Activated T-helper 1 cell treated with Interleukin-2 at 50 U/mL for 16 hours (primary cell): ENCODE measurements at places on chromosomes 3 and 15.

DNA sequence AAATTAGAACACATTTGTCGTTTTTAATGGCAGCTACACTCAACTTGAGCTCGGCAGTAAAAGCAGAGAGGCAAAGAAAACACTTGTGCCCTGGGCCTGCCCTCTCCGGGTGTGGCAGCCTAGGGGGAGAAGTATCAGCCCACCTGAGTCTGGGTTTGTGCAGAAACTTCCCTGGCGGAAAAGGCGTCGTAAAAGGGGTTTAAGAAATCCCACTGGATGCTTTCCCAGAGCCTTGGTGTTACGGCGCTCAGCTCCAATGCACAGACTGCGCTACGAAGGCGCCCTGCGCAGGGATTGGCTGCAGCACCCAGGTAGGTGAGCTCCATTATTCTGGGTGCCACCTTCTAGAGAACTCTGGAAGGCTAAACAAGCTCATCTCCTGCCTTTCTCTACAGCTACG, 461.5 kb upstream of the NR2F2 start:
- DNase-seq, result no peak

DNA sequence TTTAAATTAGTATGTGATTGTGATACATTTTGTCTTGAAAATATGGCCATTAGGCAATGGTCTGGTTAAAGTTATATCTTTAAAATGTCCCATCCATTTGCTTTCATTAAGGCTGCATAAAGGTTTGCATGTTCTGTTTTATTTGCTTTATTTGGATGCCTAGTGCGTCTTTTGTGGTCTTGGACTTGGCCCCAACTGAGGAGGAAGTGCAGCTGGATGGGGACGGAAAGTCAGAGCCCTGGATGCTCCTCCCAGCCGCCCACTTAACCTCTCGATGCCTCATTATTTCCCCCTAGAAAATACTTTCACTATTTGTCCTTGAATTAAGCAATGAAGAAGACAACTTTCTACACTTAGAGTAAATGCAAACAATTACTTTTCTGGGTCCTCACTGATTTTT, 898.2 kb downstream of the MCTP2 start:
- DNase-seq, result no peak

DNA sequence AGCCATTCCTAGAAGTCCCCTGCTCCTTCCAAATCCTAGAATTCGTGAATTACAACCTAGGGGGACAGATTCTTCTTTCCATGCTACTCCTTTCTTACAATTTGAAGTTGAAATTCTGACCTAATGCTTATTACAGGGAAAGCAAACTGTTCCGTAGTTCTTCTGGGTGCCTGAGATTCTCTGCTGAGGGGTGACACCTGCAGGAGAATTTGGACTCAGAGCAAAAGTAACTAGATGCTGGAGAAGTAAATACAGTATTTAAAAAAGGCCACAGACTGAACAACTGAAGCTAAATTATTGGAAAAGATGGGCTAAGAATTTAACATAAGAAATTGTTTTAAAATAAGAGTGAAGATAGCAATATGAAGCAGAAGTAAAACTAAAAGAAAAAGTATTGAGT, 37.9 kb downstream of the ACAD9 start:
- no peak for DNase-seq

- no peak for DNase-seq
Measured at GRCh38 chr15:59096429-59096828, 8.5 kb upstream of the CCNB2 start.

DNA sequence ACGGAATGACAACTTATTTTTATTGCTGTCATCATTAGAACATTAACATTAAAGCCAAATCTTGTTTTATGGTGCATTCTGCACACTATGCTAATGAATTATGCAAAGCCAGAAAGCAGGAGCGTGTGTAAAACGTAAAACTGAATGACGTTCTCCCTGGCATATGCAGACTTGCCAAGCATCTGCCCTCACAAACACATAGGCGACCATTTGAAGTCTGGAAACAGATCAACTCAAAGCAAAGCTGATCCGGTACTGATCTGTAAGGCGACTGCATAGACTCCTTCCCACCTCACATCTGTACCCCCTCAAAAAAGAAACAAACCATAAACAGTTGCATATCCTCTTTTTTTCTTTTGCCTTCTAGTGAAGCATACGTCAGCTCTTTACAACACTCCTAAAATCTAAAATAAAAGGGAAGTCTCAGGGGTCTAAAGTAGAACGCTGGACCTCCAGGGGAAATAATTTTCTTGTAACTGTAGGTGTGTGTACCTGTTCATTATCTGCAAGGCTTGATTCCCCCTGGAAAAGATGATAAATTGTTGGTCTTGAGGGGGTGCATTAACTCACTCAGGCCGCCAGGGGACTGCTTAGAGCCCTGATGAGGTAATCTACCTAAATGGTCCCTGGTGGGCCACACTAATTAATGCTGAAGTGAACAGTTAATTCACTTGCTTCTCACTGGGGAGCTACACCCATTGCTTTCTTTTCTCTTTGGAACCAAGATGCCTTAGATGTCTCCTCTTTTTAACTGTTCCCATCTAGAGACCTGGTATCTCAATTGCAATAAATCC, 231.4 kb downstream of the CDIN1 start:
- no peak for DNase-seq

GRCh38 chr3:112470788-112471187, 28.5 kb downstream of the BTLA start:
- DNase-seq, result no peak

DNA sequence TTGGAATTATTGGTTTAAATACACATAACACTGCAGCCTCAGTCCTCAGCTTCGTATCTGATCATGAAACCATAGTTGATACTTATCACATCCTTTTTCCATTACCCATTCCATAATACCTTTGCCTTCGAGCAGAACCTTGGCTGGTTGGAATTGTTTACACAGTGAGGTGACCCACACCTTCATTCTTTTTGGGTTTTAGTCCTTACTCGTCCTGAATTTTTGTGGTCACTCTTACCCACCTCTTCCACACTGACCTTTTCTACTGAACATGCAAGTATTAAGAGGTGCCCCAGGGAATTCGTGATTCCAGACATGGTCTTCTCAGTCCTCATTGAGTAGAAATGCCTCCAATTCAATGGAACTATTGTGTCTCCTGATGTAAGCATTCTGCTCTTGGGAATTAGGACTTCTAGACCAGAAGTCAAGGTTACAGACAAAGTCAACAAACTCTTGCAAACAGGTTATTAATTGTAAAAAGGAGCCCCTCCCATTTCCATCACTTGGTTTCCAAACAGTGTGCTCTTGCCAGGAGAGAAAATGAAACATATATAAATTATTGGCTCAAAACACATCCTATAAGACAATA, 37.7 kb downstream of the SCN11A start:
- no peak for DNase-seq

- DNase-seq, result no peak
Measured at GRCh38 chr15:77507911-77508310, 87.2 kb downstream of the HMG20A start.

DNA sequence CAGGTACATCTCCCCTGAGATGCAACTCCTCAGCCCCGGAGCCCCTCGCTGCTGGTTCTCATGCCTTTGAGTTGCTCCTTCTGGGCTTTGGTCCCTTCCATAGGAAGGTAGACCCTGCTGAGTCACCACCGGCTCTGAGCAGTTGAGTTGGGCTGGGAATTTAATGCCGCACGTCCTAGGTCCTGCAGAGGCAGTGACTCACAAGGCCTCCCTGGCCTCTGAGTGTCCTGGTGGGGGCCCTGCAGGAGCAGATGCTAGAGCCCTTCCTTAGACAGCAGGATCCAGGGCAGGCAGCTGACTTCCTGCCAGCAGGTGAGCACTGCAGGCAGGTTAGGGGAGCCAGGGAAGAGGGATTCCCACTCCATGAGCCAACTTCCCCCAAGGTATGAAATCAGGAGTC, 5.5 kb upstream of the NTRK3 start:
- no peak for DNase-seq

- DNase-seq, result no peak
Measured at GRCh38 chr3:149688122-149688757, 30.4 kb upstream of the WWTR1 start.

- no peak for DNase-seq
Measured at GRCh38 chr15:71294911-71295602, 179.8 kb downstream of the THSD4 start.

GRCh38 chr15:99131441-99132023, 26.7 kb downstream of the SYNM start:
- no peak for DNase-seq

- no peak for DNase-seq
Measured at GRCh38 chr3:128123156-128123537, 465 bp downstream of the RUVBL1 start.

DNA sequence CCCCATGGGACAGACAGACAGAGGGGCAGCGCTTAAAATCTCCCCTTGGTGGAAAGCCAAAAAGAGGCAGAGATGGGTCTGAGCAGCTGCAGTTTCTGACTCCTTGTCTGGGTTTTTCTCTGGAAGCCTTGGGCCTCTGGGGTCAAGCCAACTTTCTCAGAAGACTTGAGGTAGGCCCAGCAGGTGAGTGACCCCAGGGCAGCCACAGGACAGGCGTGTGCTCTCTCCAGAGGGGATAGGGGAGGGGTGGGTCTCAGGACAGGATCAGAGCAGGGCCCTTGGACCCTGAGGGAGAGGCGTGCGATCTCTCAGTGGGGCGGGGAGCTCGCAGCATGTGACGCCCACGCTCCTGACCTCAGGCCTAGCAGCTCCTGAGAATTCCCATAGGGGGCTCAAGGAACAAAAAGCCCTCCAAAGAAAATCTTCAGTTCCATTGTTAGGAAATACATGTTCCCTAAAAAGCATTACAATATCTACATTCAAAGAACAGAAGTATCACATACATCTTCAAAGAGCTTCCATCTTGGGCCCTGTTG, 34.6 kb upstream of the DUSP7 start:
- DNase-seq, result no peak

DNA sequence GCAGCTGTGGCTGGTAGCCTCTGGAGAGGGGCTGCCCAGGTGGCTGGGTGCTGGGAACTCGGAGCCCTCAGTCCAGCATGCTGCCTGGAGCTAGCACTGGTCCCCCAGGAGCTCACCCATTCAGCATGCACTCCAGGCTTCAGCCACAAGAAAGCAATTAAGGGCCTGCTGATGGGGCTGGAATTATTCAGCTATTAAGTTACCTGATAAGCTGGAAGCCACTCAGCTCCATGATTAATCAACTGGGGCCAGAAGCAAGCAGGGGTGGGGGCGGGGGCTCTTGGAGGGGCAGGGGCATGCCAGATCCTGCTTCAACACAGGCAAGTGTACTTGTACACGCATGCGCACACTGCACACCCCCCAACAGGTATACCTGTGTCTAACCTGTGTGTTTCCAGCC, 22.1 kb upstream of the TMEM115 start:
- no peak for DNase-seq

GRCh38 chr15:68594533-68595259, 15.9 kb downstream of the CORO2B start:
- no peak for DNase-seq

- no peak for DNase-seq
Measured at GRCh38 chr3:78430741-78431140, 1337.1 kb downstream of the ROBO1 start.

- DNase-seq, result no peak
Measured at GRCh38 chr15:70281811-70282307, 184.1 kb upstream of the TLE3 start.
